ENCODE measurements at places on chromosomes 5 and 9. TPM values are rescaled to one million over a fixed set of nuclear protein-coding genes. Genes with fewer than 3 reads are reported as not detected.
A peak's percentile ranks its signal among the peaks of the same experiment; 100 is the strongest.

KLF4 gene
- 36.3 TPM for polyA plus RNA-seq

- no peak for DNase-seq
Observed at GRCh38 chr9:20914556-20914955, 116.9 kb downstream of the HACD4 start.

LHX3 gene
- polyA plus RNA-seq: not detected

DNA sequence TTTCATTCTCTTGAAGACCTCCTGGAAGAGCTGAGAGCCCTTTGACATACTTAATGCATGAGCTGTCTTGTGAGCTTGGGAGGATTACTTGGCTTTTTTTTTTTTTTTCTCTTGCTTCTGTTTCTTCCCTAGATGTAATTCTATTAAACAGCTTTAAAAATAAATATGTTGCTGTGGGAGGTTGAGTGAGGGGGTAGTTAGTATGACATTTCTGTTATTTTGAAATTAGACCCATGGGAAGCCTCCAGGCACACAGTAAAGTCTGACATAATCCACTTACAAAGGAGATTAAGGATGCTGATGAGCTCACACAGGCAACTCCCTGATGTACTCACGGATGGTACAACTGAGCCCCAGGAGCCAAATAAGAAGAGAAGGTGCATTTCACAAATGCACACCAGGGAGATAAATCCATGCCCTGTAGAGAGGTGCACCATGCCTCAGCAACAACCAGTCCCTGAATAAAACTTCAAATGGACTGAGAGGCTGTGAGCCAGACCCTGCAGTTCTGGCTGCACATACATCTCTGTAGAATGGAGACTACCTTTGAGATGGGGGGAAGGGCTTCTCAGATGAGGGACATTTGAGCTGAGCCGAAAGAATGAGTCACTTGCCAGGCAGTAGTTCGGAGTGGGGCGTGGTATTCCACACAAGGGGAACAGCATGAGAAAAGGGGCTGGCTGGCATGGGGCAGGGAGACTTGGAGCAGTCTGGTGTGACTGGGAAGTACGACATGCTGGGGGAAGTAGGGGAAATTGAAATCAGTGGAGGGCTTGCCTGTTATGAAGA lies 68.7 kb downstream of the ACTL7B start:
- peak; percentile 78 for DNase-seq

- no peak for DNase-seq
Observed at GRCh38 chr9:88897081-88897480, 94.2 kb upstream of the S1PR3 start.

PITX1 gene
- polyA plus RNA-seq: 9.8 TPM

GRCh38 chr5:149838881-149839739 lies 105.5 kb downstream of the PDE6A start:
- no peak for DNase-seq

ADGRV1 gene
- polyA plus RNA-seq: 1.4 TPM

ANXA1 gene
- polyA plus RNA-seq: 166 TPM

- DNase-seq: no peak
Observed at GRCh38 chr5:180645274-180646204, 3.9 kb downstream of the FLT4 start.

DNA sequence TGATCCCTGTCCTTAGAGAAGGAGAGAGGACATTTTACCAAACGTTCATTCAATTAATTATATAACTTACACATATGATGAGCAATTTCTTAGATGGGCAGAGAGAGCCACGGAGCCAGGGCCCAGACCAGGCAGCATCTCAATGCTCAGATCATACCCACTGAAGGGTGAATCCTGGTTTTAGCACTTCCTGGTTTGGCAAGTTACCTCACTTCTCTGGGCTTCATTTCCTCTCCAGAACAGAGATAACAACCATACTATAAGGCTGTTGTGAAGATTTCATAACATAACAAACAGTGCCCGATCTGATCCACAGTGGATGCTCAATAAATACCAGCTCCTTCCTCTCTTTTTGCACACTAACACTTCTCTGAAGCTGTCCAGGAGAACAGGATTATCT lies 271.1 kb downstream of the DENND1A start:
- DNase-seq: no peak

DNA sequence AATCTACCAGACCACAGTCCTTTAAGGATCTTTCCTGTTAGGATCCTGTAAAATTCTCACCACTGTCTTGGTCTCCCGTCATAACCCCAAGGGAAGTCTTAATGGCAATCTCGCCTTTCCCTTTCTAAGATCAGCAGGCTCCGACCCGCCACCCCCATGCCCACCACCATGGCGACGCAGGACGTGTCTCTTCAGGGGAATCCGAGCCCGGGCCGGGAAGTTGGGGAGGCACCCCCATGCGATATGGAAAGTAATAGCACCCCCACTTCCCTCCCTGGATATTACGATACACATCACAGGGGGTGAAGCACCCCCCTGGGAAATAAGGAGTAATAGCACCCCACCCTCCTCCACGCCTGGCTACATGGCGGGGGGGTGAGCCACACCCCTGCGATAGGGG lies 8.3 kb upstream of the STK32A start:
- DNase-seq: no peak

GRCh38 chr5:141875022-141875740 lies 3.0 kb downstream of the PCDH1 start:
- DNase-seq: no peak

DNA sequence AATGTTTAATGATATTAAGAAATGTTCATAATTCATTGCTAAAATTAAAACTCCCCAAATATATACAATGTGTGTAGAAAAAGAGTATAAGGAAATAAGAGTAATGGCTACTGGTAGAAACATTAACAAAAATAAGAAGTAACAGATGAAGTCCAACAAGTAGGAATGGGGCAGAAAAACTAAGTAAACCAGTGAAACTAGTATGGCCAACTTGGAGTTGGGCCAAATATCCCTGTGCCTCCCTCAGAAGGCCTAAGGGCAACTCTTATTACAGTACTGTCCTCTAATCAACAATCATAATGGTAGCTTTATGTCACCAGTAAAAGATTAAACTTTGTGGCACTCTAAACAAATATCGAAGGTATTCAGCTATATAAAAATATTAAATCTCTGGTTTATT lies 93.5 kb downstream of the SSBP2 start:
- no peak for DNase-seq

GRCh38 chr5:176466245-176466871 lies 18.2 kb downstream of the FAF2 start:
- peak; percentile 29 for DNase-seq

GRCh38 chr9:121266906-121267650 lies 884 bp upstream of the GSN start:
- peak; percentile 69 for DNase-seq

ANKDD1B gene
- 0.50 TPM for polyA plus RNA-seq

GRCh38 chr9:133117271-133118178 lies 3.5 kb downstream of the RALGDS start:
- no peak for DNase-seq

Measured in muscle of leg (tissue), 16 donors.